ENCODE measurements at places on chromosomes 13 and 19. TPM values are rescaled to one million over a fixed set of nuclear protein-coding genes. Genes with fewer than 3 reads are reported as not detected.
A peak's percentile ranks its signal among the peaks of the same experiment; 100 is the strongest.

The TGFBR3L gene
- 0.14 TPM for total RNA-seq

The DENND1C gene
- total RNA-seq: 4.6 TPM

The TMPRSS9 gene
- not detected for total RNA-seq

The LGALS14 gene
- total RNA-seq: not detected

The SIGLEC12 gene
- total RNA-seq: not detected

The ZNF653 gene
- total RNA-seq: 20.5 TPM

The KCNJ14 gene
- total RNA-seq: 0.54 TPM

The TMEM59L gene
- total RNA-seq: 6.5 TPM

The SYNGR4 gene
- 0.25 TPM for total RNA-seq

DNA sequence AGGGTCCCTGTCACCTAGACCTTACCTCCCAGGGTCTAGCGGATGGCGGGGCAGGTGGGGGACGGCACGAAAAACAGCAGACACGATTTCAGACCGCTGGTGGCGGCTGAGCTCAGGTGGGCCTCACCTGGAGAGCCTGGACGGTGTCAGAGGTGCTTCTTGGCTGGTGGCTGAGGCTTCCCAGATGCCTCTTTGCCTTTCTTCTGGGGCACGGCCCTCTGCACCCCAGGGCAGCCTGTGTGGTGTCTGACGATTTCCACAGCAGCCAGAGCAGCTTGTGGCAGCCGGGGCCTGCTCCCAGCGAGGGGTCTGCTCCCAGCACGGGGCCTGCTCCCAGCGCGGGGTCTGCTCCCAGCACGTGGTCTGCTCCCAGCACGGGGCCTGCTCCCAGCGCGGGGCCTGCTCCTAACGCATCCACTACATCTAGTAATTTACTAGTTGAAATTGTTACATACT, 66.7 kb downstream of the ATP11A start:
- no peak for DNase-seq

- DNase-seq: no peak
Measured at GRCh38 chr13:110538632-110539031, 22.9 kb downstream of the RAB20 start.

DNA sequence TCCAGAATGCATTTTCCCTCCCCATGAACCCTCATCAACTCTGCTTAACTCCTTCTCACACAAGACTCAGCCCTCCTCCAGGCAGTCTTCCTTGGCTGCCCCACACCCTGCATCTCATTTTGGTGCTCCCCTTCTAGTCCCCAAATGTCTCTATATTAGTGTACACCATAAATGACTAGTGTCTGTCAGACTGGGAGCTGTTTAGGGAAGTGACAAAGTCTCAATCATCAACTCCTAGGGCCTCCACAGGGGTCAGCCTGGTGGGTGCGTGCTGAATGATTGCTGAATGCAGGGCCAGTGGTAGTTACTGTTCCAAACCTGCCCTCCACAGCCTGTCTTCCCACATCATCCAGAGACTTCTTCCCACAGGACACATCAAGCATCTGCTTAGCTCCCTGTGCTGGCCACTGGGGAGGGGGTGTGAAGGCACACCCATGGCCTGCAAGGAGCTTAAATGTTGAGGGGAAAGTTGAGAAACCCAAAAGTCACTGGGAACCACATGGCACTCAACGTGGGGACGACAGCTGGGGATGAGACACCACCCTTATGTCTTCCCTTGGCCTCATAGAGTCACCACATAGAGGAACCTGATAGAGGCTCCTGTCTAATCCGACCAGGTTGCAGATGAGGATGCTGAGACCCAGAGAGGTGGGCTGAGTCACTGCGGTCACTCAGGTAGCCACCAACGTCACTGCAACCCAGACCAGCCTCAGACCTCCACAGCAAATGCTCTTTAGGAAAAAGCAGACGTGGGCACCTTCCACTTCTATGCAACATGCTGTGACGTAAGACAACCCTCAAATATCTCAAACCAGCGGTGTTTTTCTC, 79.3 kb upstream of the TM9SF2 start:
- no peak for DNase-seq

DNA sequence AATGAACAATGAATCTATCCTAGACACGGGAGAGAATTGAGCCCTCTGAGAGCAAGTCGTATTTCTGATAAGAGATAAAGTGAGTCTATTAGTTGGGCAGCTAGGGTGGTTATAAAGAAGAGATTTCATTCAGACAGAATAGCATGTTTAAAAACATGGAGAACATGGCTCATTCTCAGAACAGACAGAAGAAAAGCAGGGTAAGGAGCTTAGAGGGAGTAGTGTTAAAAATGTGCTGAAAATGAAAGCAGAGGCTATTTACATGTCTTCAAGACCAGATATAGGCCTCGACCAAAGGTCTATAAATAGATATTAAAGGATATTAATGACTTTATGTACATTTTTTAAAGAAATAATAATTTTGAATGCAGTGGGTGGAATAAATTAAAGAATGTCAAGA, 149.5 kb downstream of the SLITRK1 start:
- no peak for DNase-seq

DNA sequence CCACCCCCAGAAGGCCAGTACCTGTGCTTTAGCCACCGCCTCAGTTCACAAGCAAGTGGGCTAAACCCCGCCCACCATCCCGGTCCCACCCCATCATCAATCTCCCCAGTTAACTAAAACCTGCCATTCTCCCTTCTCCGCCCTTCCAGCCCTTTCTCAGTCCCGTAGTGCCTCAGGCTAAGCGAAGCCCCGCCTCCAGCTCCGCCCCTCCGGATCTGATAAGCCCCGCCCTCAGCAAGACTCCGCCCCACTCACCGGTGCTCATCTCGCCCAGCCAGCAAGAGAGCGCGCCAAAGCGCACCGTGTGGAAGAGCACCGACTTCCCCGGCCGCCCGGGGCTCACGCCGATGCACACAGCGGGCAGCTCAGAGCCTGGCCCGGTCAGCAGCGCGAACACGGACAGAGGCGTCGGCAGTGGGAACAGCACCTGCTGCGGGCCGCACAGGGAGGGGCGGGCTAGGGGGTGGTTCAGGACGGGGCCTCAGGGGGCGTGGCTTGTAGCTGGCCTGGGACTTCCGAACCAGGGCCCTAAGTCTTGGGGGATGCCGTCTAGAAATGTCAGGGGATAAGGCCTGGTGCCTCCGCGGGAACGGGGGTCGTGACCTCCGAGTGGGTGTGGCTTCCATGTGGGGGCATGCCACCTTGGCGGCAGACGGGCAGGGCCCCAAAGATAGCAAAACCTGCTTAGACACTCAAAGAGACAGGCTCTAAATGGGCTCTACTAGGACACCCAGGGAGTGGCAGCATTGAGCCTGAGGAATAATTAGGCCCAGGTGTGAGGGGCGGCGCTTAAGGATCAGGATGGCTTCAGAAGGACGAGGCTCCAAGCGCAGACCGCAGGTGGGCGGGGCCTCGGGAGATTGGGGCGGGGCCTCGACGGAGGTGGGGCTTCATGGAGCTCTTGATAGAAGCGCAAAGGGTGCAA, 21.4 kb downstream of the MAP4K1 start:
- DNase-seq: no peak

GRCh38 chr13:112447306-112447705, 71.2 kb downstream of the SPACA7 start:
- DNase-seq: no peak

DNA sequence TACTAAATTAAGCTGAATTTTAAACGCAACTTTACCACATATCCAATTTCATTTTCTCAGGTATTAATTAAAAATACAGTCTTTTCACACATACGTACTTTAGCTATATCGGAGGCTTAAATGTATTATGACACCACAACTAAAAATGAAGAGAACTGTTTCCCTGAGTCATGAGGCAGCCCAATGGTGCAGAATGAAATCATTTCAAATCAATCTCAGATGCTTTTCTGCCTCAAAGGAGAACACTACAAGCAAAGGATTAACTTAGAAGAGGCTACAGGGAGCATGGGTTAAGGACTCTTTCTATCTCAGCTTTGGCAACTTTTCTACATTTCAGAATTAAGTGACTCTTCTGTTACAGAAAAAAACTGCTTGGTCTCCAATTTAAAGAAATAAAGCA, 516.3 kb upstream of the HTR2A start:
- DNase-seq: no peak

- DNase-seq: peak; percentile 76
Measured at GRCh38 chr19:18519962-18520847, 1.7 kb downstream of the ELL start.

- DNase-seq: no peak
Measured at GRCh38 chr13:59680429-59681024, 483.2 kb downstream of the DIAPH3 start.

DNA sequence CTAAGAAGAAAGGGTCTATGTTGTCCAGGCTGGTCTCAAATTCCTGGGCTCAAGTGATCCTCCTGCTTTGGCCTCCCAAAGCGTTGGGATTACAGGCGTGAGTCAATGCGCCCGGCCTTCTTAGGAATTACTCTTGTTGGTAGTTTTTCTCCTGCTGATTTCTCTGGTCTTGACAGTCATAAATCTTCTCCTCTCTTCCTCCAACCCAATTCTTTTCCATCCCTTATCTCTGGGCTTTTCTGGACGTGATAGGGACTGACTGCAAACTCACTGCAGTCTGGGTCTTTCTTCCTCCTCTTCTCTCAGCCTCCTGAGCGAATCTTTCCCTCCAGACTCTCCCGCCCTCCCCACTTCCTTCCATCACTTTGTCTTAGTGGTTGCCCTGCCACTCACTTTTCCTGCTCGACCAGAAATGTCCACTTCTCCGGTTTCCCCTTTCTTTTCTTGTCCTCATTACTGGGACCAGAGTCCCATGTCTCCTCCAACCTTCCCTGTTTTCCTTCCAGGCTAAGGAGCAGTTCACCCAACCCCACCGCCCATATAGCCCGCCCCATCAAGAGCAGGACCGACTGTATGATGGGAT, 21.9 kb upstream of the TIMM44 start:
- no peak for DNase-seq

GRCh38 chr13:77674852-77675251, 22.6 kb upstream of the SLAIN1 start:
- no peak for DNase-seq

DNA sequence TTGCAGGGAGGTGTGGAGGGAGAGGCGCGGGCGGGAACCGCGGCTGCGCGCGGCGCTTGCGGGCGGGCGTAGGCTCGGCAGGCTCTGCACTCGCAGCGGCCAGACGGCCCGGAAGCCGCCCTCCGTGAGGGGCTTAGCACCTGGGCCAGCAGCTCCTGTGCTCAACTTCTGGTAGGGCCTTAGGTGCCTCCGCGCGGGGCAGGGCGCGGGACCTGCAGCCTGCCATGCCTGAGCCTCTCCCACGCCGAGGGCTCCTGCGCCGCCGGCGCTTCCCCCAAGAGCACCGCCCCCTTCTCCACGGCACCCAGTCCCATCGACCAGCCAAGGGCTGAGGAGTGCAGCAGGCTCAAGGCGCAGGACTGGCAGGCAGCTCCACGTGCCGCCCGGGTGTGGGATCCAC, 940.8 kb upstream of the PCDH9 start:
- no peak for DNase-seq

GRCh38 chr13:60012488-60012887, 151.2 kb downstream of the DIAPH3 start:
- peak; percentile 5 for DNase-seq

DNA sequence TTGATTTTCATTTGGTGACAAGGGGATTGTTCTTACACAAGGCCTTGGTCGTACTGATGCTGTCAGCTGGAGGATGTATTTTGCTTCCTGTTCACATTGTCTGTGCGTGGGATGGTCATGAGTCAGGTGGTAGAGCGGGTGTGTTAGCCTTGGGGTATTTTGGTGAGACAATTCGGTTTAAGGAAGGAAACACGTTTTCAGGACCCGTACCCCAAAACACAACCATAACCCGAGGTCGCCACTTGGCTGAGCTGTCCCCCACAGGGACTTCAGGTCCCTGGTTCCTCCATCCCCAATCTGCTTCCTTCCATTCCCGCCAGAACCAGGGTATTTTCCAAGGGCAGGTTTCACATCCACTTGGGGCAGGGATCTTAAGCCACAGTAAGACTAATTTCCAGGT, 15.0 kb downstream of the MYO9B start:
- no peak for DNase-seq

DNA sequence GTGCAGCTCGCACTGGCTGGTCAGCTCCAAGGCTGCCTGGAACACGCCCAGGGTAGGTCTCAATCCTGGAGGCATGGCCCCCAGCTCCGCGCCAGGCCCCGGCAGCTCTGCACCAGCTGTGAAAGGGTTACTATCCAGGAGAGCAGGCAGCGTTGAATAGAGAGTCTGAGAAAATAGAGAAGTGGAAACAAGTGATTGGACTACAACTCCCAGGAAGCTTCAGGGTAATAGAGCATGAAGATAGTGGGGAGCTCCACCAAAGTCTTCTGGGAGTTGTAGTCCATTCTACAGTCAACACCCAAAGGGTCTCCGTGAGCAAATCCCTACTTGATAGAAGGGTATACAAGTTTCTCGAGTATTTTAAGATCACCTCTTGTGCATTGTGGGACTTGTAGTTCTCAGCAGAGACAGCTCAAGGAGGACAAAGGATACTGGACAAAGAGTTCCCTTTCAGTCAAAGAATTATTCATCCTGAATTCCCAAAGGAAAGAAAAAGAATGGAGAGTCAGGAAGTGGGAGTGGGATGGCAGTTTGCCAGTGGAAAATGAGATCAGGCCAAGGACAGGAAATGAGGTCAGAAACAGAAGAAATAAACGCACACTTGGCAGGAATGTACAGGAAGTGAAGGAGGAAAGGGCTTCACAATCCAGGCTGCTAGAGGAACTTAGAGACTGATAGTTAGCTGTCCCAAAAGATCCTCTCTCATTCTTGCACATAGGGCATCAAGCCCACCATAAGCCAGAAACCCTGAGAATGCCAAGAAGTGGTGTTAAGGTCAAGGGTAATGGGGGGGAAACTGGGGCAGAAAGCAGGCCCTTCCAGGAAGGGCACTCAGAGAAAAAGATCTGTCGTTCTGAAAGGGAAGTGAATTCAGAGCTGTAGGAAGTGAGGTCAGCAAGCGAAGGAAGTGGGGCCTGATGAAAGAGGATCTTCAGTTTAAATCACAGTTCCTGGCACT, 5.5 kb upstream of the MAMSTR start:
- no peak for DNase-seq

DNA sequence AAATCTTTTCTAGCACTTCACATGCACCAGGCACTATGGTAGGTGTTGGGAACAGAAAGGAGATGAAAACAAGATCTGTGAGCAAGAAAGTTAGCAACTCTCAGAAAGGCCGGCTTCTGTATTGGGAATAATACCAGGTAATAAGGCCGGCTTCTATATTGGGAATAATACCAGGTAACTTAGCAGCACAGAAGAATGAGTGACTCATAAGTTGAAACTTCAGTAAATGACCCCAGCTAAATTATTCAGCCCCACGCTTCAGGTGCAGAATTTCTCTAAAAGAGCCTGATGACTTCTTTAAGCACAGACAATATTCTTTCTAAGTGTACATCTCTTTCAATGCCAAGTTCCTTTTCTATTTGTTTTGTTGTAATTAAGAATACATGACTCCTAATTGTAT, 151.3 kb downstream of the MYO16 start:
- no peak for DNase-seq

GRCh38 chr13:50360637-50361036, 345.4 kb downstream of the KCNRG start:
- no peak for DNase-seq

GRCh38 chr19:8109455-8109854, 39.9 kb downstream of the FBN3 start:
- no peak for DNase-seq

All from kidney epithelial cell (primary cell).